ENCODE measurements at places on chromosomes 16 and 17.

- no peak for DNase-seq
These were observed 7.2 kb downstream of the RAB11FIP4 start for GRCh38 chr17:31398381-31399311.

- DNase-seq = no peak
These were observed 10.6 kb upstream of the ENGASE start for GRCh38 chr17:79064026-79064425.

GRCh38 chr17:33809748-33810147, 445.3 kb upstream of the CCL2 start:
- DNase-seq = no peak

DNA sequence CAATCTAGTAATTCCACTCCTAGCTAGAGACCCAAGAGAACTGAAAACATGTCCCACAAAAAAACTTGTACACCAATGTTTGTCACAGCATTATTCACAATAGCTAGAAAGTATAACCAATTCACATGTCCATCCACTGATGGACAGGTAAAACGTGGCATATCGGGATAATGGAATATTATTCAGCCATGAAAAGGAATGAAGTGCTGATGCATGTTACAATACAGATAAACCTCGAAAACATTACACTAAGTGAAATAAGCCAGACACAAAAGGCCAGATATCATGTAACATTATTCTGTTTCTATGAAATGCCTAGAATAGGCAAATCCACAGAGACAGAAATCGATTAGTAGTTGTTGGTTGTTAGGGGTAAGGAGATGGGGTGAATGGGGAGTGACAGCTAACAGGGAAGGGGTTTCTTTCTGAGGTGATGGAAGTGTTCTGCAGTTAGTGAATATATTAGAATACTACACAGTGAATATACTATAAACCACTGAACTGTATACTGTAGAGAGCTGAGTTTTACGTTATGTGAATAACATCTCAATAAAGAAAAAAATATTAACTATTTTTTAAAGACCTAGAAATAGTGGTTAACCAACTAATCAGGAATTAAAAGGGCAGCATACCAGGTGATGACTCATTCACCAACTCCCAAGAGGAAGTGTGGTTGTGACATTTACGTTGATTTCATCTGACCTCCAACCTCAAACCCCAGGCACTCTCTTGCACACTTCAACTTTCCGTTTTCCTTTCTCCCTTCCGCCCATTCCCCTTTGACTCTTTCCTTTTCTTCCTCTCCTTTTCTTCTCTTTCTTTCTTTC, 48.6 kb downstream of the GAS7 start:
- DNase-seq = peak; percentile 40

DNA sequence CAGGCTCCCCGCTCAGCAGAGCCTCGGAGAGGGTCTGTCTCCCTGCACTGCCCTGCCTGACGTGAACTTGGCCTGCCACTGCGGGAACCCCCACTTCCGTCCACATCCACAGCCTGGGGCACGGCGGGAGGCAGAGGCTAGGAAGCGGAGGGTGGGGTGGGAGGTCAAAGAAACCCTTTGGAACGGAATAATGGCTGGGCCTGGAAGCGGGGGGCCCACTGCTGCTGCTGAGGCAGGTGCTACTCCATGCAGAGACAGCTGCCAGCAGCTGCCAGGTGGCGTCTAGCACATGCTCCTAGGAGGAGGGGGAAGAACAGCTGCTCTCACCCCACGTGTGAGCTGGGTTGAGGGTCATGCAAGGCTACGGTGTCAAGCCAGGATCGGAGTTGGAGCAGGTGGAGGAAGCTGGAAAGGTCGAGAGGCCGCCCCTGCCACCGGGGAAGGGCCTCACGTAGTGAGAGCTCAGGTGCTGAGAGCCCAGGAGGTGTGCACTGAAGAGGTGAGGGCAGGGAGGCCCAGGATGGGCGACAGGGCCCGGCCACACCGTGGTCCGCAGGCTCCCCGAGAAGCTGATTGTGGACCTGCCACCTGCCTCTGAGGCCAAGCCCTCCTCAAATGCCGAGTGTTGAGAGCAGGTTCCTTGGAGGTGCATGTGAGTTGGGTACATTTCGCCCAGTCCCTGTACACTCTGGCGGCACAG, 9.8 kb downstream of the FSCN2 start:
- no peak for DNase-seq

DNA sequence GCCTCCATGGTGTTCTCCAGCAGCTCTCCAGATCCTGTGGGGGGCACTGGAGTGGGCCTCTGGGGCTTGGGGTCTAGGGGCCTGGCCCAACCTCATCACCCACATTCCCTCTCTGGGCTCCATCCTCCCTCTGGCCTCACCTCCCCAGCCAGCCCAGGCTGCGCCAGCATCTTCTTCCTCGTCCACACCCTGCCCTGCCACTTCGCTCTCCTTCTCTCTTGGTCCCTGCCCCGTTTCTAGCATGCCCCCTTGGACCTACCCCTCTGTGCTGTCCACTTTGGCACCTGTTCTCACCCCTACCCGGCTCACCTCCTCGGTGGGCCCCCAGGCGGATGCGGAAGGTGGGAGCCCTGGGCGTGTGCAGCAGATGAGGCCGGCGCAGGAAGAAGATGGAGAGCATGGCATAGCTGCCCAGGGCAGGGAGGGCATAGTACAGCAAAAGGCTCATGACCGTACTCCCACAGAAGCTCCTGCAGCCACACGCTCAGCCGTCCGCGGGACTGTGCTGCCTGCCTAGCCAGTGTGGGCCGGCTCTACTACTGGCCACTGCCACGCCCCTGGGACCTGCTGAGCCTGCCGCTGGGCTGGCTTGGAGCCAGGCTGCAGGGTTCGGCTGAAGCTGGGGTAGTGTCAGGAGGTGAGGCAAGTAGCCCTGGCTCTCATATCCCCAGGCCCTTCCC, at the start of gene GDPD3:
Gene GDPD3 (minus strand): TSS at position 507 of the 680 bp plus-strand sequence. CDS start 59 bp downstream, at position 448.
- DNase-seq = no peak

DNA sequence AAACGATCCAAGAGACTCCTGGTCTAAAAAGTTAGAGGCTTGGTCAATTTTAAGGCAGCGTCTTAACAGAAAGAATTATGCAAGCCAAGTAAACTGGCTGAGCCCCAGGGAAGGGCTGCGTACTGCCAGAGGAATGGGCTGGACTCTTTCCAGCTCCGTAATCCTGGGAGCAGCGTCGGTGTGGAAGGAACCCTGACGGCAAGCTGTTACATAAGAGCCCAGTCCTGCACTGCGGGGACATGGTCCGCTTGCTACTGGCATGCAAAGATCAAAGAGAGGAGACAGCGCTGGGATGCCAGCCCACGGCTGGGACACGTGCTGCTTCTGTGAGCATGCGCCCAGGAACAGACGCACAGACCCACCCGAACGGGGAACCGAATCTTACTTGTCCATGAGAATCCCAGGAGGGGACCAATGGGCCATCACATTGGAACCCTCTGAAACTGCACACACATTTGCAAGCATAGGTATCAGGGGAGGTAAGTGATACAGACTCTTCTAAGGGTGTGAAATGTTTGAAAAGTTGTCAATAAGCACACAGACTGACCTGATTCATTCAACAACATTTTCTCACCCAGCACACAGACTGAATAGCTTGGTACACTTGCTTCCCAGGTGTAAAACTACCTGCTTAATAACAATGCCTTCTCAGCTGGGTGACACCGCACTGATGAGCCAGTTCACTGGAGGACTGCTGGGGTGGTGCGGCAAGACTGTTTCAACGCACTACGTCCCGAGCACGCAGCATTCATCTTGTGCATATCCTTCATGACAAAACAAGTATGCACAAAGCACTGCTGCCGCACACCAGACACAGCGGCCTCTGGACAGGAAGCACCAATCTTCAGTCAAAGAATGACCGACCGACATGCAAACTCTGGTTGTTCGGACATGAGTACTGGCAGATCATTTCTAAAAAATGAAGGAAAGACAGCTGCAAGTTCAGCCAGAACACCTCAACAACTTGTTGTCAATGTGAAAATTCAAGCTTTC, 94.9 kb downstream of the ANKRD11 start:
- no peak for DNase-seq

GRCh38 chr16:1794221-1794871, 841 bp upstream of the IGFALS start:
- DNase-seq = no peak

GRCh38 chr16:88538366-88539060, 31.7 kb upstream of the ZC3H18 start:
- no peak for DNase-seq

DNA sequence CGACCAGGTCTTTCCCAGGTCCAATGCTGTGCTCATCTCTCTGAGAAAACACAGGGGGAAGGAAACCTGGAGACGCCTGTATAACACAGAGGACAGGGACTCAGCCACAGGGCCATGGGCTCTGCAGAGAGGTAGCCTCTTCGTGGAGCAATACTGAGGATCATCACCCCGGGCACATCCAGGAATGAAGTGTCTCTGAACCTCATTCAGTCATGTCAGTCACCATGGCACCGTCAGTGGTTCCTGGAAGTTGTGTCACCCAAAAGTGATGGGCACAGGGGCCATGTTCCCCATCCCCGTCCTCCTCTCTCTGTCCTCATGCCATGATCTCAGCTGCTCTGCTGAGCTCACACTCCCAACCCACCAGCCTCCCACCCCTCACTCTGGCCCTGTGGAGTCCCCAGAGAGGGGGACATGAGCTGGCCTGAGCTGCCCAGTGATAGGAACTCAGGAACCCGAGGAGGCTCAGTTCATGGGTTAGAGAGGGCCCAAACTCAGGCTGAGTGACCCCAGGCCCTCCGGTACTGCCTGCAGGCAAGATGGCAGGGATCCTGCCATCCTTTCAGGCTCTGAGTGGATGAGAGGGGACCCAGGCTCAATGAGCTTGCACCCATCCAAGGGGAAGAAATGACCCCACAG, 53.4 kb downstream of the PITPNM3 start:
- no peak for DNase-seq

DNA sequence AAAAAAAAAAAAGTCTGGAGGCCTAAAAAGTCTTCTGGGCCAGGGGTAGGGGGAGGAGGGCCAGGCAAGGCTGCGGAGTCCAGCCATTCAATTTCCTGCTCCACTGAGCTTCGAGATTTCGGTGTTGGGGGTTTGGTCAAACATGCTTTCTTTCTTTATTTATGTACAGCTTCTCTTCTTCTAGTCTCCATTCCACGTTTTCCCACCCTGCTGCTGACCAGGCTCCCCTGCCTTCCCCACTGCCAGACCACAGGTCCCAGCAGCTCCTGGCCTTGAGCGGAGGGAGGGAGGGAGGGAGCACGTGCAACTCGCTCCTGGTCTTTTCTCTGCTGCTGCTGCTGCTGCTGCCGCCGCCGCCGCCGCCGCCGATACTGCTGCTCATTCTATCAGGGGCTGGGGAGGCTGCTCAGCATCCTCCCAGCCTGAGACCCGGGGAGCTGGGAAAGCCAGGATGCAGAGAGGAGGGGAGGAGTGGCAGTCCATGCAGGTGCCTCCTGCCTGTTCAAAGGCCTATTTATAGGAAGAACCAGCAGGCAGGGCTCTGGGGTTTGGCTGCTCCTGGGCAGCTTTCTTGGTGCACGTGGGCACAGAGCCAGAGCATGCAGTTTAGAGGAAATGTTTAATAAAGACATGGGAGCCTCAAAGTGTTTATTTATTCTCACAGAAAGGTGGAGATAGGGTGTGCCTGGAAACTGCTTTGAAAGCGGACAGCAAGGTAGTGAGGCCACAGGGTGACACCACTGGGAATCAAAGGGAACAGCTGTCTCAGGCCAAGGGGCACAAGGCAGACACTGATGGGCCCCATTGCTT, 23.4 kb upstream of the ZFHX3 start:
- DNase-seq = peak; percentile 35
